ENCODE measurements at places on chromosomes 13 and 19. TPM values are rescaled to one million over a fixed set of nuclear protein-coding genes. Genes with fewer than 3 reads are reported as not detected.
A peak's percentile ranks its signal among the peaks of the same experiment; 100 is the strongest.

The CTXN1 gene
- total RNA-seq: not detected

The PTBP1 gene
- total RNA-seq: 42.7 TPM

- no peak overlapping the region for H3K27ac ChIP-seq
- H3K4me3 ChIP-seq: no peak overlapping the region
- no peaks in the 10 kb centered on the region for H3K4me1 ChIP-seq
- no peaks in the 10 kb centered on the region for H3K27me3 ChIP-seq
Observed at GRCh38 chr13:41199526-41199925, 5.2 kb upstream of the KBTBD7 start.

- no peaks in the 10 kb centered on the region for H3K27me3 ChIP-seq
- H3K27ac ChIP-seq: no peak overlapping the region
- no peaks in the 10 kb centered on the region for H3K4me1 ChIP-seq
- H3K36me3 ChIP-seq: no peaks in the 10 kb centered on the region
- DNase-seq: no peak
- no peak overlapping the region for H3K4me3 ChIP-seq
Observed at GRCh38 chr13:22080832-22081231, 410.0 kb downstream of the FGF9 start.

DNA sequence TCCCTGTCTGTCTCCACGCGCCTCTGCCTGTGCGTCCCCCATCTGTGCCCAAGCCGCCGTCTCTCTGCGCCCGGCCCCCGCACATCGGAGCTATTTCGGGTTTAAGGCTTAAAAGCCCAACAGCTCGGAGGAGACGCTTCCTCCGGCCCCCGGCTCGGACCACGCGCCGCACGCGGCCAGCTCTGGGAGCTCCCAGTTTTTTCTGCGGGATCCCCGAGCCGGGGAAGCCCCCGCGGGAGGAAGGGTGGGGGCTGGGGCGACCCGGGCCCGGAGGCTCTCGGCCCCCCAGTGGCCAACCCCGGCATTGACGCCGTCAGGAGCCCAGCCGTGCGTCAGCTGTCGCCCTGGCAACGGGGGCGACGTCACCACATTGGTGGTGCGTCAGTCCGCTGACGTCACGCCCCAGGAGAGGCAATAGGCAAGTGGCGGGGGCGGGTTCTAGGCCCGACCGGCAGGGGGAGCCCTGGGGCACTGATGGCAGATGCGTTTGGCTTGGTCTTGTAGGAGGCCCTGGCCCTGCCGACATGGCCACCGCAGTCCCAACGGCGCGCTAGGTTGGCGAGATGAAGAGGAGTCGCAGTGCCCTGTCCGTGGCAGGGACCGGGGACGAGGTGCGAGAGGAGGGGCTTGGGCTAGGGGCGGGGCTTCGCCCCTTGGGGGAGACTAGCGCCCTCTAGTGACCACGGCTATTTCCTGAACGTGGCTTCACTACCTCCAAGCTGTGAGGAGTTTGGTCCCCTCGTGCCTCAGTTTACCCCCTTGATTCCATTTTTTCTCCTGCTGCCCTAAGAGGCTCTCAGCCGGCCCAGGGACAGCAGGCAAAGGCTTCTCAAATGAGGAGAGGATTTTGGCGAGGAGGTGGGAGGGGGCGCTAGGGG, 3.7 kb upstream of the PDE4A start:
- H3K4me3 ChIP-seq: peak overlapping the region; percentile 64
- peaks cover 48% of the 10 kb centered on the region for H3K27me3 ChIP-seq
- peak; percentile 53 for DNase-seq

GRCh38 chr13:112733661-112734379, 44.0 kb downstream of the ATP11A start:
- H3K36me3 ChIP-seq: no peaks in the 10 kb centered on the region
- no peak overlapping the region for H3K4me3 ChIP-seq
- peaks cover 17% of the 10 kb centered on the region for H3K4me1 ChIP-seq
- no peaks in the 10 kb centered on the region for H3K27me3 ChIP-seq

GRCh38 chr19:38830039-38830733, 1.4 kb downstream of the ECH1 start:
- H3K4me3 ChIP-seq: peak overlapping the region; percentile 83
- H3K36me3 ChIP-seq: no peaks in the 10 kb centered on the region
- H3K27me3 ChIP-seq: no peaks in the 10 kb centered on the region
- peak overlapping the region; percentile 97 for H3K27ac ChIP-seq

GRCh38 chr19:1286487-1287353, 1.0 kb downstream of the EFNA2 start:
- no peaks in the 10 kb centered on the region for H3K36me3 ChIP-seq
- peaks cover 70% of the 10 kb centered on the region for H3K27me3 ChIP-seq
- peaks cover 6% of the 10 kb centered on the region for H3K4me1 ChIP-seq
- H3K4me3 ChIP-seq: no peak overlapping the region
- no peak for DNase-seq

All from gastrocnemius medialis (tissue), 4 donors.